Cardiac atrium fibroblast (primary cell): ENCODE measurements at places on chromosomes 11 and 22. TPM values are rescaled to one million over a fixed set of nuclear protein-coding genes. Genes with fewer than 3 reads are reported as not detected.

CHRM1 gene
- not detected in 2 replicates for total RNA-seq

DDI1 gene
- not detected in 2 replicates for total RNA-seq

NLRP10 gene
- not detected in 2 replicates for total RNA-seq

KCNK7 gene
- not detected in 2 replicates for total RNA-seq

CD248 gene
- 126 and 180 TPM in 2 replicates for total RNA-seq

RASSF10 gene
- not detected in 2 replicates for total RNA-seq
